ENCODE measurements at places on chromosomes 6 and 20. TPM values are rescaled to one million over a fixed set of nuclear protein-coding genes. Genes with fewer than 3 reads are reported as not detected.

DNA sequence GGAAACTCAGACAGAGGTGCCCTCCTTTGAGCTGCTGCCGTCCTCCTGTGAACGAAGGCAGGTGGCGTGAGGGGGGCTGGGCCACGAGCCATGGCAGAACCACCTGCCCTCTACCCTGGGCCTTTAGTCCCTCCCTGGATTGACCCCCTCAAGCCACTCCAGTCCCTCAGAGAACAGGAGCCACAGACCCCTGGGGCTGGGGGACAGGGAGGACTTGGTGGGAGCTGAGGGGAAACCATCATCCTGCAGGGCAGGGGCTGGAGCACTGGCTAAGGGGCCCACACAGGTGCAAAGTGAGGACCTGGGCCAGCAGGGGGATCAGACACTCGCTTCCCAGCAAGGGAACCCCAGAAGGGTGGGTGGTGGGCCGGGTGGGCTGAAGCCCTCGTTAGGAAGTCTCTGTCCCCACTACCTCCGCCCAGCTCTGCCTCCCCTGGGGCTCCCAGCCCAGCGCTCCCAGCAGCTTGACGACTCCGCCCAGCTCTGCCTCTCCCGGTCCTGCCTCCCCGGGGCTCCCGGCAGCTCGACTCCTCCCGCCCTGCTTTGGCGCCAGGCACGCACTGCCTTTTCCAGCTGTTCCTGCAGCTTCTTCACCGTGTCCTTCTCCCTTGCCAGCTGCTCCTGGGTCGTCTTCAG lies 44.4 kb downstream of the DSTN start:
- DNase-seq, result no peak

DNA sequence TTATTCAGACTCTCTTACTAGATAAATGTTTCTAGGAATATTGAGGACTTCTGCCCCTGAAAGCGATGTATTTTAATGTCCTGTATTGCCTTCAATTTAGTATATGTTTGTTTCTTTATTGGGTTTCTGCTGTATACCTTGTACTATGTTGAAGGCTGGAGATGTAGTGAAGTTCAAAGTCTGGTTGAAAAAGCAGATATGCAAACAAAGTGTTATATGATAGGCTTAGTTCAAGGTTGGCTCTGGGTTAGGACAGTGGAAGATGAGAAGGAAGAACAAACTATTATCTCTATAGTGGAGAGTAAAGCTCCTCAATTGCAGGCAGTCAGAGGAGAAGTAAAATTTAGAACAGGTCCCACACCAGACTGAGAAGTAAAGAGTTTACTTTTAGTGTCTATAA lies 36.3 kb upstream of the ADGRG6 start:
- peak; percentile 96 for DNase-seq

DNA sequence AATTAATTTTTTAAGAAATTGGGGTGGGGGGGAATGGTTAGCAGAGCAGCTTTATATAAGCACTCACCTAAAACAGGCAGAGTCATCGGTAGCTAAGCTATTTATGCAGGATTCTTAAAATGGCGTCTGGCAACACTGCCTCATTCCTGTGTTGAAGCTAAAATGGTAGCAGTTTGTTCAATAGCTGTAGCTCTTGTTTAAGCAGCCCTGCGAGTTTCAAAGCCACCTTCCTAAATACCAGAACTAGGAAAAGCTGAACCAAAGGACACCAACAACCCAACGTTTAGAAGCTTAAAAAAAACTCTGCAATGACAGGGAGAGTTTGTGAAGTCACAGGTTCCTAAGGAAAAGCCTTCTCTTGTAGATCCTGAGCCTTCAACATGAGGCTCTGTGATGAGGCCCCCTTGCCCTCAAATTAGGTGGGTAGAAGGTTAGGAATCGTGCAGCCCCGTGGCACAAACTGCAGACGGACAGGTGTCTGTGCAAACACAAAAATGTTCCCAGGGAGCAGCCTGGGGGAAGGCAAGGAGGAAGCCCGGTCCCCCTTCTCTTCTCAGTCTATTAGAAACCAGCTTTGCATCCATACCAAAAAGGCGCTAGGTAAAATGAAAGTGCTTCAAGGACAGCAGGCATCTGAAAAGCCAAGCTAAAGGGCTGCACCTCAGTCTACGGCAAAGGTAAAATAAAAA lies 4.7 kb downstream of the ZMYND8 start:
- no peak for DNase-seq

- peak; percentile 42 for DNase-seq
These were observed 17.8 kb downstream of the TMEM30A start for GRCh38 chr6:75266716-75267291.

GRCh38 chr6:146017672-146018071 lies 11.2 kb upstream of the GRM1 start:
- no peak for DNase-seq

Gene KHDC1
- total RNA-seq, result not detected
